Nucleus accumbens (tissue), 56 donors: ENCODE measurements at places on chromosomes 11 and 22.

DNA sequence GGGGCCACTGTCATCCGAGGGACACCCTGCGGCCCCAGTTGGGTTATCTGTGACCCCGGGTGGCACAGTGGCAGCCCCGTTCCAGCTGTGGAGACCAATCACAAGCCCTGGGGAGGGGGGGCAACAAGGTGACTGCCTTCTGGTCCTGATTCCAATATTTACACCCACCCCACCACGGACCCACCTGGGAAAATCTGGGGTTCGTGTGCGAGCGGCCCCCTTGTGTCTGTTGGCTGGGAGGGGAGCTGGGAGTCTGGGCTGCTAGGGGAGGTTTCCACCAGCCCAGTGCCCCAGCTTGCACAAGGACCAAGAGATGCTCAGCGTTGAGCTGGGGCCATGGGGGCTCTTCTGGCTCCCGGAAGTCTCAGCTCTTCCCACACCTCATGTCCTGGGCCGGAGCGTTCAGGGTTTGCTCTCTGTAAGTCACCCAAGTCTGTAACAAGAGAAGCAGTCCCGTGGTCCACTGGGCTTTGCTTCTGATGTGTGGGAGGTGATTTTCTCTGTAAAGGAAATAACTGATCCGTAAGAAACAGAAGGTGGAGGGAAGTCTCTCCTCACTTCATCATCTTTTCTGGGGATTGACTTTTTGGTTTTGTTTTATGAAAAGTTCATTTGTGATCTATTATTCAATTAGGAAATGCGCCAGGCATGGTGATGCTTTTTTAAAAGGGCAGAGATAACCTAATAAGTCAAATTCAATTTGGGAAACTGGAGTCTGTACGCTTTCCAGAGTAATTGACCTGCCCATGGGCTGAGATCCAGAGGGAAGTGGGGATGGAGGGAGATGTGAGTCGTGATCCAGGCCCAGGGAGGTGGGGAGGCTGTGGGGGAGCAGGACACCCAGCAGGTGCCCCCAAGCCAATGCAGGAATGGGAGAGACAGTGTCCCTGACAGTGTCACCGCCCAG, 22.4 kb upstream of the GAL start:
- DNase-seq: no peak

- no peak for DNase-seq
Observed at GRCh38 chr22:29871684-29872083, 11.3 kb upstream of the MTMR3 start.

DNA sequence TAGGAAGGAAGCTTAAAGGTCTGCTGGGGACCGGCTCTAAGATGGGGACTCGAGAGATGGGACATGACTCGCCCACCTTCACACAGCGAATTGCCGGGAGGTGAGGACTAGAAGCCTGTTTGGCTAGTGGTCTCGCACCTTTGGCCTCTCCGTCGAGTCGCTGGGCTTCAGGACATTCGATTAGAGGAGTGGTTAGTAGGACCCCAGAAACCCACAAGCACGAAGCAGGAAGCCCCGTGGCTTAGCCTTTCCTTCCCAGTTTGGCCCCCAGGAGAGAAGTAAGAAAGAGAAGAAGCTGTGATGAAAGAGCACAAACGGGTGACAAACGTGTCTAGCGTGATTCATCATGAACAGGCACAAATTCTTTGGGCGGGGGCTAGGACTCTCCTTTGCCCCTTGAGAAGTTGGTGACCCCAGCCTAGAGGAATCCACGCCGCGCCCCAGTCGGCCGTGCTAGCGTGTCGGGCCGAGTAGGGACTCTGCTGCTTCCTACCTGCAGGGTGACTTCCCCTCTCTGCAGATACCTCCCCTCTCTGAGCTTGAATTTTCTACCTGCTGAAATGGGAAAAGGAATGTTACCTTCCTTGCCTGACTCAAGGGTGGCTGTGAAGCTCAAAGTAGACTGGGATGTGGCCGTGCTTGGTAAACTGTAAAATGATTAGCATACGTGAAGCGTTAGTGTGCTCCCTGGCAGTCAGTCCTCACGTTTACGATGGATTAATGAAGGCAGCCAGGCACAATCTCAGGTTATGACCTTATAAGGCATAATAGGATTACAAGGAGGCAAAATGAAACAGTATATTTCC, 1.1 kb upstream of the ADM start:
- DNase-seq: no peak

DNA sequence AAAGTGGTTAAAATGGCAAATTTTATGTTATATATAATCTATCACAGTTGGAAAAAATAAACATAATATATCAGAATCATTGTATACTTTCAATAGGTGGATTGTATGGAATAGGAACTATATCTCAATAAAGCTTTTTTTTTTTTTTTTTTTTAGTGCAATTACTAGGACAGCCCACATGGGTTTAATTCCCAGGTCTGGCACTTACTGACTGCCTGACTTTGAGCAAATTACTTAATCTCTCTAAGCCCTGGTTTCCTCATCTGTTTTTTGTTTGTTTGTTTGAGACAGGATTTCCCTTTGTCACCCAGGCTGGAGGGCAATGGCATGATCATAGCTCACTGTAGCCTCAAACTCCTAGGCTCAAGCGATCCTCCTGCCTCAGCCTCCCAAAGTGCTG, 26.1 kb upstream of the BAIAP2L2 start:
- DNase-seq: no peak

- DNase-seq: no peak
Observed at GRCh38 chr11:110490886-110491285, 61.1 kb downstream of the FDX1 start.

DNA sequence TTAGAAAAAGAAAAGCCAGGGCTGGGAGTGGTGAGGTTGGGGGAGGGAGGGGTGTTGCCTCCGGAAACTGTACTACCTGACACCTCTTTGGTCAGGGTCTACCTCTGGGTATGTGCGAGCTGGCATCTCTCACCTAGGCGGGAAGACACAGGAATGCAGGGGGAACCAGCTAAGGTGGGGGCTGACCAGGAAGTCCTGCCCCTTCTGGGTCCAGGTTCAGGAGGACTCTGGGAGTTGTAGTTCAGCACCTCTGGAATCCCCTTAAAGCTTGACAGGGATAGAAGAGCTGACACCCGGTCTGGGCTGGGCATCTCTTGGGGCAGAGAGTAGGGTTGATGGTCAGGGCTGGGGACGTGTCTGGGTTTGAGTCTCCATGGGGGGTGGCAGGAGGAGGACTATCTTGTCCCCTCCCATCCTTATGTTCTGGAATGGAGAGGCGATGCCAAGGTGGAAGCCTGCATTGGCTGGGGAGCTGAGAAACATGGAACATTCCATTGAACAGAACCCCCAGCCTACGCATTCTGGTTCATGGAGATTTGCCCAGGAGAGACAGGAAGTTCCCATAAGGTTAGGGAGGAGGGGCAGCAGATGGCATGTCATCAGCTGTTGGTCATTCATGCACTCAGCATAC, 2.1 kb upstream of the KIAA1671 start:
- DNase-seq: no peak

DNA sequence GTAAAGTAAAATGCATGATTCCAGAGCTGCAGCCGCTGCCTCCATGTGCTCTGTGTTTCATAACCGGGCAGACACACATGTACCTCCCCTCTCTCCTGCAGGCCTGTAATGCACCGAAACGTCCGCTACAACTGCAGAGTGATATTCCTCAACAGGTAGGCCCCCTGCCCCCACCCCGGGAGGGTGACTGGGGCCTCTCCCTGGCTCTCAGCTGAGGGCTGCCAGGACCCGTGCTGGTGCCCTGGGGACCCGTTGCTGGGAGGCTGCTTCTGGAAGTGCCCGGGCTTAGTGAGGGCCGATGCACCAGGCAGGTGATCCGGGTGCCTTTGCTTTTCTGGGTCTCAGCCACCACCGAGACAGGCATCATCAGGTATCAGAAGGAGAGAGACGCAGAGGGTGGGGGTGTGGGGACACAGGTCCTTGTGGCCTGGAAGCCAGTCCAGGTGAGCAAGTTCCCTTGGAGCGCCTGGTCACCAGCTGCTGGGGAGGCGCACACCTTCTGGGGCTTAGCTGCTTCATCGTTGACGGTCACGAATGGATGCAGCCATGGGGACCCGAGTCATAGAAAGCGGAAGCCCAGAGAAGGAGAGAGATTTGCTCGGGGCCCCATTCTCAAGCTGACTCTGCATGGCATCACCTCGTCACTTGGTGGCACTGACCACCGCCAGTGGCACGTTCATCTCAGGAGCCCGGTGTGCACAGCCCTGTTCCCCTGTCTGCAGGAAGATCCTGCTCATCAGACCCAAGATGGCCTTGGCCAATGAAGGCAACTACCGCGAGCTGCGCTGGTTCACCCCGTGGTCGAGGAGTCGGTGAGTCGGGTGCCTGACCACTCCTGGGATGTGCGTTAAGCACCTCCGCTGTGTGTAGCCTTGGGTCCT, 10.6 kb downstream of the NADSYN1 start:
- DNase-seq: no peak
